ENCODE measurements at places on chromosomes 6 and 20.

DNA sequence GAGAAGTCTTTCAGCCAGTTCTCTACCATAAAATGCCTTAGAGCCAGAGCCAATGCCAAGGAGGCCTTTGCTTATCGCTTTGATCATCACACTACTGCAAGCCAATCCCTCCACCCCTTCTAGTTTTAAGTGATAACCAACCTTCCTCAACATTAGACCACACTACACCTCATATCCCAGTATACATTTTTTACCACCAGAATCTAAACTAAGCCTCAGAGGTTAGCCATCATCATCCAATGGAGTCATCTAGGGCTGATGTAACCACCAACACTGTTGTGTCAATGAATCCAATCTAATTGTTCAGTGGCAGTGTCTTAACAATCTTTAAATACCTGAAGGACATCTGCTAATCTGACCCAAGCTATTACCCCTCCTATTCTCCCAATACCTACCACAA lies 6.4 kb downstream of the ZUP1 start:
- DNase-seq = no peak

DNA sequence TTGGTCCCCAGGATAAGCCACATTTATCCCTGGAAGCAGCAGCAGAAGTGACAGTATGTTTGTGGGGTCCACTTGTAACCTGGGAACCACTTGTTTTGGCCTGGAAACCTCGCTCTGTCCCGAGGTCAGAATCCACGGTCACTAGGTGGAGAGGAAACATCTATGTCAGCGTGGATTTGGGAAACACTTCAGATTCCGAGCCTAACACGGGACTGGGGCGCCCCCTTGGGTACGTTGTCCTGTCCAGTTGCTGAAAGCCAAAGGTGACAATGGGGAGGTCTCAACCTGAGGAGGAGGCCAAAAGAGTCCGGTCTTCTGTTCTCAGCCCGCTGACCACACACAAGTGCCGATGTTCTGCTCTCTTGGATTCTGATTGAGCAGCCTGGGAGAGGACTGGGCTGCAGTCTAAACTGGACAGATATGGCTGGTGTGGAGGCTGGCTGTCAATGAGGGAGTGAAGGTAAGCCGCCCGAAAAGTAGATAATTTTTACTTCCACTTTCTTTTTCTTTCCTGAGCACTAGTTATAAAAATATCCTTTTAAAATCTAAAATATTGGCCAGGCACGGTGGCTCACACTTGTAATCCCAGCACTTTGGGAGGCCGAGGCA lies 4.9 kb upstream of the ZFP57 start:
- DNase-seq = no peak

DNA sequence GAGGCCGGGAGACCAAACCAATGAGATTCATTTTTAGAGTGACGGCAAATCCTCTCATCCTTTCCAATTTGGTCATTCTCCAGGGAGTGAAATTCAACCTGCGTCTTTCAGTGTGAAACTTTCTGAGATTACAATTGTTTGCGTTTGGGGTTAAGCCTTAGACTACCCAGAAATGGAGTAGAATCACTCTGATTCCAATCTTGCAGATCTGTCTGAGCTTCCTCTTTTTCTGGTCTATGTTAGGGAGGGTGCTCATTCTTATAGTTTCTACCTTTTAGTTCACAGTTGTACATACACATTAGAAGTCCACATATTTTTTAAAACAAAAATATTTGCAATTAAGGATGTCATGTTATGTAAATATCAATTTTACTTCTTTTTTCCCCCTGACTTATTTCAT lies 183.0 kb upstream of the PHACTR1 start:
- no peak for DNase-seq

DNA sequence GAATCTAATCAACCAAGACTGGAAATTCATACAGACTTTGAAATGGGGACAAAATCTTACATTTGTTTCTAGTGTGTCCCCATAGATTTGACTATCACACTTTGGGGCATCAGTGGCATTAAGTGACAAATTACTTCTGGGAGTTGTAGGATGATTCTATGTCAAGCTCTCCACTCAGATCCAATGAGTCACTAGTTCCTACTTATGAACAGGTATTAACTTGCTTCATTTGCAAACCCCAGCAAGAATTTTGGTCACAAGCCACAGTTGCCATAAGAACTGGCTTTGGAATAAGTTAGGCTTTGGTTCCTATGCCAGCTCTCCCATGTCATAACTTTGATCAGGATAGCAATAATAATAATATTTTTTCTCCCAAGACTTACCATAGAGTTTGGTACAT lies 77.6 kb upstream of the PTPRK start:
- DNase-seq = no peak

- no peak for DNase-seq
Observed at GRCh38 chr6:53290537-53291510, 57.9 kb downstream of the ELOVL5 start.

- DNase-seq = no peak
Observed at GRCh38 chr6:11756292-11756691, 22.3 kb downstream of the ADTRP start.

DNA sequence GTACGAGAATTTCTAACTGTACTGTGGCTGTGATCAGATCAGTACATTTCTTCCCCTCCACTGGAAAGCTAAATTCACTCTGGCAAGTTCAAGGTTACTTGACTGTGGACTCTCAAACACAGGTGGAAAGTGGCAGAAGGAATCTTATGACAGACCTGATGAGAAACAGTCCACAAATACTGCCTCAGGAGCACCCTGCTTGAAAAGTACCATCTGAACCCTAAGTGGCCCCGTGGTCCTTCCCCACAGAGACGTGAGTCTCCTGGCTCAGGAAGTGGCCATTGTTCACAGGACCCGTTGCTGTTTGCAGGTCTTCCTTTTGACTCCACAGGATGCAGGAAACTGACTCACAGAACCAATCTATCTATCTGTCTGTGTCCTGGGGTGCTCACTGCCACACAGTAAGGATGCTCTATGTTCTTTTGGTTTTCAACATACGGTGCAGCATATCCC lies 47.5 kb upstream of the NHSL1 start:
- peak; percentile 44 for DNase-seq

DNA sequence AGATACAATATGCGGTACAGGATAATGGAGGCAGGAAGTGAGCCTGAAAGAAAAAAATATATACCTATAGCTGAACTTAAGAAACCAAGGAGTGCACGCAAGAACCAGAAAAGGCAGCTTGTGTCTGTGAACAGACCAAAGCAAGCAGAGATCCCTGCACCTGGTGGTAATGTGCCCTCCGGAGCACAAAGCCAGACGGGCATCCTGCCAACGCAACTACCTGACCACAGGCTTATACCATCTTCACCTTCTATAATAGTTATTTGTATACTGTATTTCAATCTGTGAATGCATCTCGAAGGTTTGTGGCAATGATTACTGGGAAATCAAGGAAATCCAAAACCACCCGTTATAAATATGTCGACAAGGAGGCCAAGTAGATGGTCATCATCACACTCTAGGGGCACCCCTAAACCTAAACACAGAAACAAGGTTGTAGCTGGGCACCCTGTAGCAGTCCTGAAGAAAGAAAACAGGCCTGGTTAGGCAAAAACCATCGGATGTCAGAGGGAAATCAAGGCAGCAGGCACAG lies 801 bp downstream of the FBXL4 start:
- DNase-seq = peak; percentile 22

- no peak for DNase-seq
Observed at GRCh38 chr6:138434925-138435324, 30.9 kb downstream of the HEBP2 start.

- DNase-seq = no peak
Observed at GRCh38 chr6:107458672-107459282, 587 bp downstream of the PDSS2 start.

DNA sequence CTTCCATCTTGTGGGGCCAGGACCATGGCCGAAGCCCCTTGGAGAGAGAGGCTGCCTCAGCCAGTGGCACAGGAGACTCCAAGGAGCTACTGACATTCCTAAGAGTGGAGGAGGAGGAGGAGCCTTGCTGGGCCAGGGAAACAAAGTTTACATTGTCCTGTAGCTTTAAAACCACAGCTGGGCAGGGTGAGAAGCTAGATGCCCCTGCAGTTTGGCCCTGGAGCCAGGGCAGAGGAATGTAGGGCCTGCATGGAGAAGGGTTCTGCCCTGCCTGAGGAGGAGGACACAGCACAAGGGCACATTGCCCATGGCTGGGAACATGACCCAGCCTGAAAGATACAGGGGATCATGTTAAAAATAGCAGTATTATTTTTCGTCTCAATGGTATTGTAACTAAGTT lies 37.4 kb downstream of the PLCG1 start:
- DNase-seq = no peak

GRCh38 chr6:148578489-148578814 lies 168.4 kb upstream of the UST start:
- no peak for DNase-seq

DNA sequence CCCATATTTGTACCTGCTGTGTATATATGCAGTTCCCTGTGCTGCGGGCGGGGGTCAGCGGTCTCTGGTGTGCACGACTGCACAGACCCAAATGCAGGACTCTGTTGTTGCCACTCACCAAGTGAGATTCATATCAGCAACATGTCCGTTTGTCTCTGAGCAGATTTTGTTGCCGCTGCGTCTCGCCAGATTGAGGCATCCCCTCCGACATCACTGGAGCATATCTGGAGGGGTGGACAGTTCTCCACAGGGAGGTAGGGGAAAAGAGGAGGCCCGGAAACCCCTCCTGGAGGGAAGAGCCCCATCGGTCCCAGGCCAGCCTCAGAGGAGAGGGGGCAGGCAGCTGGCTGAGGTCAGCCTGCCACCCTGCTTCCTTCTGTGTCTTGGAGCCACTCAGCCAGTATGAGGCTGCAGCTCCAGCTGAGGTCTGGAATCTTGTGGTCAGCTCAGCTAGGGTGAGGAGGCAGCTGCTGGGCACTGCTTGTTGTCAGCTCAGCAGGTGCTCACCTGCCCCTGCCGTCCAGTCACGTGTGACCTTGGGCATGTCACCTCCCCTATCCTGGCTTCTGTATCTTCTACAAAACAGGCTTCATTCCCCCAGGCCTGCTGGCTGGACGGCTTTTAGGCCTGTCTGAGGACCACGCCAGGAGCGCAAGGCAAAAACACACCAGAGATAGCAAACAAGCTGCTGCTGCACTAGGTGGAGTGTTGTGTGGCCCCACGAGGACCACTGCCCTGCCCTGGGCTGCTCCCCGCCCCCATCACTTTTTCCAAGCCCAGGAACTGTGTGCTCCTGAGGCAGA lies 47.1 kb downstream of the HNF4A start:
- no peak for DNase-seq

DNA sequence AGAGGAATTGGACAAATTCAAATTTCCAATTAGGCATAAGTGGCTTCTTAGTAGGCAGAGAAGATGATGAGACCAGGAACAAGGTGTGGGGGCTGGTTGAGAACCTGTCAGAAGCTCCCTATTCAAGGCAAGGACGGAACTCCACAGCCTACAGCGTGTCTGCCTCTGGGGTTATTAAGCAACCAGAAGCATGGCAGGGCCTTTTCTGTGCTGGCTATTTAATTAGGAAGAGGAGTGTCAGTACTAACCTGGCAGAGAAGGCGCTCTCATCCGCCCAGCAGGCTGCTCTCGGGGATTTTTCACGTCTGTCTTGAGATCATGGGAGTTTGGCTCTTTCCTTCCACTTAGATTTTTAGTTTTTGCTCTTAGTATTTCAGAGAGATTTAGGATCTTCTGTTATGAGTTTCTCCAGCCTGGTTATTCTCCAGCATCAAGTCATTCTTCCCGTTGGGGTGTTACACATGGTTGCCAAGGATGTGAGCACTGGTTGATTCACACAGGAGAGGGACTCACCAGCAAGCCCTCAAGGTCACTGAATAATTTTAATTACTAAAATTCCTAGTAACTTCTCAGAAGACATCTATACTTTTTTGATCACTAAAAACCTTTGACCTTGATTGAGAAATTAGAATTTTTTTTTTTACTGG lies 23.9 kb downstream of the ADTRP start:
- no peak for DNase-seq

GRCh38 chr20:2093159-2093781 lies 8.4 kb upstream of the STK35 start:
- peak; percentile 57 for DNase-seq

- no peak for DNase-seq
Observed at GRCh38 chr6:74366634-74367033, 670.6 kb downstream of the CD109 start.

DNA sequence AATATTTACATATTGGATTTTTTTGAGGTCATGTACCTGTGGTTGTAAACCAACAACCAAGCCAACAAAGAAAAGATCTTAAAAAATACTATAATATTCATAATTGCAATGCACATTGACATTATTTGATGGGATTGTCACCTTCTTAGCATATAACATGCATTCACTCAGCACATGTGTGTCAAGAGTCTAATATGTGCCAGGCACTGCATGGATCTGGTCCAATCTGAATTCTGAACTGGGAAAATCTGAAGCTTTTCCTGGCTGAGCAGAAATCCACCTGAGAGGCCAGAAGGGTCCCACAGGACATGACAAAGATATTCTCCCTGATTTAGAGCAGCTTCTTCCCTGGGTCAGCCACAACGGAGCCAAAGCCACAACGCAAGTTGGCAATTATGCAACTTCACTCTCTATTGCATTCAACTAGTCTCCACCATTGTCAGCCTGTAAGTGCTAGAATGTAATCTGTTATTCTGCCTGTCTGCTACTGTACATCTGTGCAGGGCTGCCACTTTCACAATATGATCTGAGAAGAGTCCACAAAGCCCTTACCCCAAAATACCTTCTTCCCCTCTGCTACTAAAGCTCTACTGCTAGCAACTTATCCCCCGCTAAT lies 17.0 kb upstream of the DDO start:
- DNase-seq = no peak

DNA sequence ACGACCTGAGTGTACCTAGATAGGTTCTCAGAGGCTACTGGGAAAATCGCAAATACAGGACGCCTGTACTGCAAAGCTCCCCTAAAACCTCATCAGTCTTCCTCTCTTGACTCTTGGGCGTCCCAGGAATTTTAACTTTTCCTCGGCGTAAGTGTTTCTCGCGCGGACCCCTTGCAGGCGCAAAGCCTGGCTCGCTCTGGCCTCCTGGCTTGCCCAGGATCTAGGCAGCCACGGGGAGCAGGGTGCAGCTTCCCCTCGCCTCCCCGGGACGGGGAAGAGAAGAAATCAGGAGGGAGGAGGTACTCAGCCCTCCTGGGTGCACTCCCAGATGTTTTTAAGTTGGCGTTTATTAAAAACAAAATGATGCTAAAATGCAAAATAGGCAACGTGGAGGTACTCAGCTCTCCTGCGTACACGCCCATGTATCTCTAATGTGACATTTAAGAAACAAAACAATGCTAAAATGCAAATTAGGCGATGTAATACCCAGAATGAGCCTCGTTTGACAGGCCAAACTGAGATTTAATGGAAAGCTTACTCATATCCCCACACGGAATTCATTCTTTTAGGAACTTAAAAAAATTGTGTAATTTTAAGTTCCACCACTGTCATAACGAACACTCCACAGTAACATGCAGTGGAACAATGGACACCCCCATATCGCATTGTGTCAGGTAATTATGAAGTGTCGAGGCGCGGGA lies 1.6 kb upstream of the SOBP start:
- DNase-seq = peak; percentile 19

GRCh38 chr20:61644378-61645076 lies 392.5 kb downstream of the CDH4 start:
- DNase-seq = no peak

GRCh38 chr6:72212686-72213085 lies 326.3 kb downstream of the RIMS1 start:
- DNase-seq = no peak

GRCh38 chr6:7166410-7167293 lies 58.9 kb downstream of the RREB1 start:
- DNase-seq = no peak
